ENCODE measurements at places on chromosomes 2 and 18.

- DNase-seq, result no peak
Observed at GRCh38 chr18:44945888-44946401, 265.3 kb downstream of the SETBP1 start.

GRCh38 chr18:74081966-74082741 is 65.5 kb downstream of the FBXO15 start:
- peak; percentile 6 for DNase-seq

GRCh38 chr18:22409445-22409844 is 8.3 kb downstream of the CTAGE1 start:
- no peak for DNase-seq

DNA sequence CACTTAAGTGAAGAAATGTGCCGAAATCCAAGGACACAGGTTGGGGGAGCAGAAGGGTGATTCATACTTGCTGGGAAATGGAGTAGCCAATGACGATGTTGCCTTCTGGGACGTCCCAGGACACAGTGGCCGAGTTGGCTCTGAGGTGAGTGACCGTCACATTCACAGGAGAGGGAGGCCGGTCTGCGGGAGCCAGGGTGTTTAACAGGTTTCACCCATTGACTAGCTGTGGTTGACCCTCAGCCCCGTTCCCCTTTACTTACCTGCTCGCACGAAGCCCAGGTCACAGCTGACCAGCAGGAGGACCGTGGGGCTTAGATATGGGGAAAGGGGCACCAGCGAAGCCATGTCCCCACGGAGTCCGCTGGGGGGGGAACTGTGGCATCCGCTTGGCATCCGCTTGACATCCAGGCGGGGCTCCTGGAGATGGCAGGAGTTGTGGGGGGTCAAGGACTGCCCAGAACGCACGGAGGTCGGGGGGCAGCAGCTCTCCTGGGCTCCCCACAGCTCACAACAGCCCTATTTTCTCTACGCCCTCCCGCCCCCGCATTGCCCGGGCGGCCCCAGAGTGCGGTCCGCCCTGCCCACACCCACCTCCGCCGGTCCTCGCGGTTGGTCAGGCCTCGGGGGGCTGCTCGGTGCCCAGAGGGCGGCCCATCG is 586 bp downstream of the FNDC4 start:
- no peak for DNase-seq

DNA sequence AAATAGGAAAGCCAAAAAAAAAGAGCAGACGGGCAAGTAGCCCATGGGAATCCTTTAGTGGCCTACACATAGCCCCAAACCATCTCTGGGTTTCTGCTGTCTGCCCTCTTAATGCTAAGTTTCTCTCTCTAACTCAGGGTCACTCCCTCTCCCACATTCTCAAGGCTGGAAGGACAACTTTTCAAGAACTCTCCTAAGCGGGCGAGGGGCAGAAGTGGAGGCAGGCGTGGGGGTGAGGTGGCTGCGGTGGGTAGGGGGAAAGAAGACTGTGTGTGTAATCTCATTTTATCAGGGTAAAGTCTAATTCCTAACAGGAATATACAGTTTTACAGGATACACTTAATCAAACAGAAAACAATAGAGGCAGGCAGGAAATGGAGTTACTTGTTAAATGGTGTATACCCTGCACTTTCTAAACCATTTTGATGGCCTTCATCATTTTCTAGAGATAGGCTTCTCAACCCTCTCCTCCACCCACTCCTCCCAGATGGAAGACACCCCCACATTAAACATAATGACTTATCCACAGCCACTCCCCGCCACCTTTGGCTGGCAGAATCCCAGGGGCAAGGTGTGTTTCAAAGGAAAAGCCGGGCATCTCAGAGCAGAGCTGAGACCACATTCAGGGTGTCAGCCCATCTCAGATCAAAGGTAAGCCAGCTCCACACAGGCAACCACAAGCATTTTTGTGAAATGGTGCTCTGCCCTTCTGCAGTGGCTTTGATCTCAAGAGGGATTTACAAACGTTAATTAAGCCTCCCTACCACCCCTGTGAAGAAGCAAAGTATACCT is 6.8 kb downstream of the SMAD7 start:
- no peak for DNase-seq

- DNase-seq, result peak; percentile 21
Observed at GRCh38 chr2:206084870-206085741, 868 bp downstream of the INO80D start.

DNA sequence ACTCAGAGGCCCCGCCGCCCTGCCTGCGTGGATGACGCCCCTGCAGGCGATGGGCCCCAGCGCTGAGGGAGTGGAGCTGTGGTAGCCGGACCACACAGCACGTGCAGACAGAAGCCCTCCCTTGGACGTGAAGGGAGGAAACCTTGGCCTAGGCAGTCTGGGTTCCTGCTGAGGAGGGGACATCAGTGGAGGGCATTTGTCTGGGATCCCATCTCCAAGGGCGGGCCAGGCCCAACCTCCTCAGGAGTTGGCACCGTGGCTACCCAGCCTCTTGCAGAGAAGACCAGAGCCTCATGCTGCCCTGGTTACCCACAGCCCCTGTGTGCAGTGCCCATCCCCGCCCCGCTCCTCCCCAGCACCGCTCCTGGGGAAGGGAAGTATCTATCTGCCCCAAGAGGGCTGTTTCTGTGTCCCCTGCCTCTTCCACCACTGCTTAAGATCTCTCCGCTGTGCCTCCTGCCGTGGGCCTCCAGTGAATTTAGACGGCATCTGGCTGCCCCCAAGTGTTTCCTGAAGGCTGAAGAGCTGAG is 241.8 kb downstream of the KLHL29 start:
- no peak for DNase-seq

DNA sequence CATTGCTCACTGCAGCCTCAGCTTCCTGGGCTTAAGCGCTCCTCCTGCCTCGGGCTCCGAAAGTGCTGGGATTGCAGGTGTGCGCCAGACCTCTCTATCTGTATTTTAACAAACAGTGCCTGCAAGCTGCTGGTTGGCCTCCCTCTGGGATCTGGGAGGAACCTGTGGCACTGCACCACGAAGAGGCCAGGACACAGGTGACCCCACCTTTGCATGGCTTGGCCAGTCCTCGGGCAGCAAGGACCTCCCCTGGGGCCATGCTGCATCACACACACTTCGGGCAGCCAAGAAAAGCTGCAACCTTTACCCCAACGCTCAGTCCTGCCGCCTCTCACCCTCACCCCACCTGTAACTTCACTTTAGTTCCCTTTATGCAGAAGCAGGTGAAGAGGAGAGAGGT is 70.0 kb downstream of the PXDN start:
- no peak for DNase-seq

DNA sequence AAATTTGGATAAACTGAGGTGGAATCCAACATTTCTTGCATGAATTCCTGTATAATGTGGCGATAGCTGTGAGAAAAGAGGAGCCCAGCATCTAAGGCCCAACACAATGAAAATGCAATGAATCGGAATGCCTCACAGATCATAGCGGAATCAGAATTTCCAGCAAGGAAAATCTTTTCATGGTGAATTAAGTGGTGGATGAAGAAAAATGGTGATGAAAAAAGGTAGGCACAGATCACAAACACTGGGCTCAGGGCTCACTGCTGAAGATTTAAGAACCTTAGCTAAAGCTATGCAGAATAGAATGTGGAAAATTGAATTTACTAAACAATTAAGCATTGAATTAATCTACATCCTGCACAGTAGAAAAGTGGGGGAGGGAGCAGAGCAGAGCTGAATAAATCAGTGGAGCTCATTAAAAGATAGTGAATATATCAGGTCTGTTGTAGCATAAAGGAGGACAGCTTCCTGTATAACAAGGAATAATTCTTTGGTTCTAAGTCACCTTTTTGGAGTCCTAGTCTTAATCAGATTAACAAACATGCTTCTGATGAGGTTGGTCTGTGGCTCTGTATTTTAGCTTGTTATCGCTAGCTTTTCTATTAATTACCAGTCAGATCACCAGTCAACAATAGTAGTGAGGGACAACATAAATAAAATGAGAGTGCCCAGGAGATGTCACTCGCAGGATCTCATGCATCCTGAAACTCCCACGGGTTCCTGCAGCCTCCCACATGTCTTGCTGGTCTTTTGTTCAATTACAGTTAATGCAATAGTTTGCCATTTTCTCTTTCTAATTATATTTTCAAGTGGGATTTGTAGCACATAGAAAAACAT is 27.0 kb downstream of the MEIS1 start:
- no peak for DNase-seq

GRCh38 chr2:223930103-223930976 is 14.8 kb downstream of the WDFY1 start:
- DNase-seq, result no peak

GRCh38 chr18:35231052-35231451 is 9.8 kb upstream of the ZNF397 start:
- peak; percentile 53 for DNase-seq

- DNase-seq, result no peak
Observed at GRCh38 chr2:96878796-96879544, 9.1 kb upstream of the SEMA4C start.

DNA sequence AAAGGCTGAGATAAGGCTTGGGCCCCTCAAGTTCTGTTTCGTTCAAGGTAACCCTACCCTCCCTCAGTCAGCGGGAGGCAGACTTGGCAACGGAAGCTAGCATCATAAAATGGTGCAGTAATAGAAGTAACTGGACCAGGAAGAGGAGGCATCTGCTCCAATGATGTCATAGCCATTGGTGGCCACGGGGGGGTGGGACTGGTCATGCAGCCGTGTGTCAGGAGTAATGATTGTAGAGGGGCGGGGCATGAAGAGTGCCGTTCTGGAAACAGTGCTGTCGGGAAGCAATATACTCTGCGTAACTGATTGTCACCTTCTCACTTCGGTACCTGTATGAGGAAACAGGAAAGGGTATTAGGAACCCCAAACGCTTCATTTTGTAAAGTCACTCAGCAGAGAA is 6.9 kb upstream of the POLR2D start:
- DNase-seq, result no peak

DNA sequence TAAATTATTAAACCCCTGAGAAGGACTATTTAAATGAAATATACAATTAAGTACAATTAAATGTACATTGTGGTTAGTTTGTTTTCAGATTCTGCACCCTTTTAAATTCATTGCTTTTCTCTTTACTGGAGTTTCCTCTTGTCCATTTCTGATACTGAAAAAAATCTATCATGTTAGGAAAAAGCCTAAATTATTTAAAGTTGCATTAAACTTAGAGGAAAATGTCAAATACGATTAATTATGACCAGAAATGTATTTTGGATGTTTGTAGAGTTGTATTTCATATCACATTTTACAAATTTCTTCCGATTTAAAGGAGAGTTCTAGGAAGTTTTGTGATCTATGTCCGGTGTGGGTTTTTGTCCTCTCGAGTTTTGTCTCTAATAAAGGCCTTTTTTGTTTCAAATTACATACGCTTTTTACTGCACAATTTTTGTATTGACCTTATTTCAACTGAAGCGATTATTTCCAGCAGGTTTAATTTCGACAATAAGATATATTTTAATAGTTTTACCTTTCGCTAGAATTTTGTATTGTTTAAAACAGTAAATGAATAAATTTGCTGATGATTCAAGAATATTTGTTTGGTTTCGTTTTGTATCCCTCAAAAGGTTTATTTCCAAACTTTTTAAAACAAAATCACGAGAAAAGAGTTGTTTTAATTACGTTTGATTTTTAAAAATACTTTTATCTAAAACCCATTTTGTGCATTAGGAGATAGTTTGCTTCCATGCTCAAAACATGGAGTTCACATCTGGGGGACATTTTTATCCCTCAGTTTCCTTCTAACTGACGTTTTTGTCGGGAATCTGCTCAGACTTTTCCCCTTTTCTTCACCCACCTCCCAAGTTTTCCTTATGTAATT is 3.3 kb upstream of the SATB2 start:
- DNase-seq, result no peak

DNA sequence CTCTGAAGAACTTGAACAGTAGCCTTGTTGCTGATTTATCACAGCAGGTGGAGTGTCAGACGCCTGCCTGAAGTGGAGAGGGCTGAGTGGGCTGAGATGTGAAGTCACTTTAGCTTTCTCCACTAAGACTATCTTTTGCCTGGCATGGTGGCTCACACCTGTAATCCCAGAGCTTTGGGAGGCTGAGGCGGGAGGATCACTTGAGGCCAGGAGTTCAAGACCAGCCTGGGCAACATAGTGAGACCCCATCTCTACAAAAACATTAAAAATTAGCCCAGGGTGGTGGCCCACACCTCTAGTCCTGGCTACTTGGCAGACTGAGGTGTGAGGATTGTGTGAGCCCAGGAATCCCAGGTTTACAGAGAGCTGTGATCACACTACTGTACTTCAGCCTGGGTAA is 60.6 kb upstream of the TTC39C start:
- DNase-seq, result no peak

GRCh38 chr2:178285287-178285615 is 90.9 kb downstream of the OSBPL6 start:
- no peak for DNase-seq

GRCh38 chr18:47754311-47755101 is 176.0 kb downstream of the SMAD2 start:
- DNase-seq, result no peak

GRCh38 chr2:205811387-205811786 is 129.1 kb downstream of the NRP2 start:
- no peak for DNase-seq

GRCh38 chr18:34800381-34800780 is 90.3 kb downstream of the DTNA start:
- no peak for DNase-seq

- no peak for DNase-seq
Observed at GRCh38 chr2:123696021-123696420, 329.1 kb upstream of the CNTNAP5 start.

- DNase-seq, result no peak
Observed at GRCh38 chr18:3901811-3902210, 451.8 kb downstream of the TGIF1 start.

DNA sequence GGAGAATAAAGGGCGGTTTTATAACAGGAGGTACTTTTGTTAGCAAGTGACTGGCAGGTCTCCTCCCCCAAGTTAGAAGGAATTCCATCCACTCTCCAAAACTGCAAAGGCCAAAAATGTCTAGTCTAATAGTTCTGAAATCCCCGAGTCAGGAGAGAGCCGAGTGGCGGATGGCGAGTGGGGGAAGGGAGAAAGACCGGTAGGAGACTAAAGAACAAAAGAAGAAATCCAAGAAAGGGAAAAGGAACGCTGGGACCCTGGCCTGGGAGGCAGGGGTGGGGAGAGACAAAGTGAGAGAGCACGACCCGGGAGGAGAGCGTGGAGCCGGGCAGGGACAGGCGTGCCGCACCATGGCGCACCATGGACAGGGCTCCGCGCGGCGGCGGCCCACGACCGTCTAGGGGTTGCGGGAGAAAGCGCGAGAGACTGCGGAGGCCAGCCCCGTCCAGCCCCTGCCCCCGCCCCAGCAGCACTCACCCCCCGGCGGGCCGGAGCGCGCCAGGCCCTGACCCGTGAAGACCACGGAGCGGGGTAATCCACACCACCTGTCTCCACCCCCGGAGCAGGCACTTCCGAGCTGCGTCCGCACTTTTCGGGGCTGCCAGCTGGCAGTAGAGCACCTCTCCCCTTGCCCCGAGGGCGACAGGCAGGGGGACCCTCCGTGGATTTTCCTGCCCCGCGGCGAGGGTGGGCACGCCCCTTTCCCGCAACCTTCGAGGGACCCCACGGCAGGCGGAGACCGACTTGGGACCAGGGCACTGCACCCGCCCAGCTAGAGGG is 1.6 kb downstream of the CDH2 start:
- DNase-seq, result no peak

- no peak for DNase-seq
Observed at GRCh38 chr2:143649226-143649740, 520.1 kb downstream of the ARHGAP15 start.

All from T-helper 22 cell (primary cell).